ENCODE measurements at places on chromosomes 5 and 9. TPM values are rescaled to one million over a fixed set of nuclear protein-coding genes. Genes with fewer than 3 reads are reported as not detected.

The GLRA1 gene
- total RNA-seq = not detected

The SNAPC4 gene
- 10.5 TPM for total RNA-seq

The CAAP1 gene
- 15.8 TPM for total RNA-seq

The ENC1 gene
- total RNA-seq = 71.5 TPM

The GFI1B gene
- not detected for total RNA-seq

The PDE6A gene
- total RNA-seq = not detected

The AFAP1L1 gene
- total RNA-seq = 150 TPM

The CCNO gene
- total RNA-seq = 0.32 TPM

The PIP5K1B gene
- 0.13 TPM for total RNA-seq

The KLF4 gene
- total RNA-seq = 1.6 TPM

The IFNB1 gene
- total RNA-seq = not detected

The BBLN gene
- 20.6 TPM for total RNA-seq

The PIP5KL1 gene
- total RNA-seq = 0.21 TPM

The TAF11L3 gene
- not detected for total RNA-seq

The EFNA5 gene
- 16.7 TPM for total RNA-seq

The PRRC1 gene
- 37.7 TPM for total RNA-seq

The KIF24 gene
- 2.5 TPM for total RNA-seq

The PCDHA12 gene
- total RNA-seq = not detected

The PHF24 gene
- not detected for total RNA-seq

The FOXD4L3 gene
- total RNA-seq = not detected

The GPR21 gene
- 0.46 TPM for total RNA-seq

The PLAC8L1 gene
- not detected for total RNA-seq

The HAVCR2 gene
- 0.07 TPM for total RNA-seq

The CCDC192 gene
- total RNA-seq = not detected

The ZNF474 gene
- 0.07 TPM for total RNA-seq

Measured in pulmonary artery endothelial cell (primary cell).